ENCODE measurements at places on chromosomes 13 and 19. TPM values are rescaled to one million over a fixed set of nuclear protein-coding genes. Genes with fewer than 3 reads are reported as not detected.

GRCh38 chr19:8476524-8476923 is 25.9 kb downstream of the PRAM1 start:
- DNase-seq, result no peak

GRCh38 chr13:85108356-85108755 is 690.9 kb downstream of the SLITRK6 start:
- DNase-seq, result no peak

- DNase-seq, result no peak
These were observed 29.0 kb downstream of the EXOSC8 start for GRCh38 chr13:37029617-37030016.

The TSSK6 gene
- 0.80 TPM for total RNA-seq
